ENCODE measurements at places on chromosomes 3 and 15.

GRCh38 chr3:152287898-152288576 lies 19.3 kb downstream of the MBNL1 start:
- no peak for DNase-seq

DNA sequence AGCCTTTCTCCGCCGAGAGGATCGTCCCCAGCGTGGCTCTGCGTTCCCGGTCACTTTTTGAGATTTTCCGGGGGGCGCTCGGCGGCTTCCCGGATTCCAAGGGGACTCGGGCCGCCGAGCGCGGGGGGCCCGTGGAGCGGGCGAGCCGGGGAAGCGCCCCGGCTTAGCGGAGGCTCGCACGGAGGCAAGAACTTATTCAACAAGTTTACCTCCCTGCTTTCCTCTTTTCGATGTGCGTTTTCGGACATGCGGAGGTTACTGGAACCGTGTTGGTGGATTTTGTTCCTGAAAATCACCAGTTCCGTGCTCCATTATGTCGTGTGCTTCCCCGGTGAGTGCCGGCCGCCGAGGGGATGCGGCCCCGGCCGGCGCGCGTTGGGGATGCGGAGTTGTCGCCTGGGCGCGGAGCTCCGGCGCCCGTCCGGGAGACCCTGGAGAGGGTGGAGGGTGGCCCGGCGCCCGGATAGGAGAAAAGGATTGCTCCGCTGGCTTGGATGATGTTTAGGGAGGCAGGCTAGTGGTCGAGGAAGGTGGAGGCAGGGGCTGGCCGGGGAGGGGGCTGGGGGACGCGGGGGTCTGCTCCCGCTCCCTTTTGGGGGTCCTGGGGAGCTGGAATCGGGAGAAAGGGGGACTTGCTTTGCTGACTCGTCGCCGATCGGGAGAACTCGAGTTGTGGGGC lies 810 bp downstream of the PTPRG start:
- DNase-seq = no peak

DNA sequence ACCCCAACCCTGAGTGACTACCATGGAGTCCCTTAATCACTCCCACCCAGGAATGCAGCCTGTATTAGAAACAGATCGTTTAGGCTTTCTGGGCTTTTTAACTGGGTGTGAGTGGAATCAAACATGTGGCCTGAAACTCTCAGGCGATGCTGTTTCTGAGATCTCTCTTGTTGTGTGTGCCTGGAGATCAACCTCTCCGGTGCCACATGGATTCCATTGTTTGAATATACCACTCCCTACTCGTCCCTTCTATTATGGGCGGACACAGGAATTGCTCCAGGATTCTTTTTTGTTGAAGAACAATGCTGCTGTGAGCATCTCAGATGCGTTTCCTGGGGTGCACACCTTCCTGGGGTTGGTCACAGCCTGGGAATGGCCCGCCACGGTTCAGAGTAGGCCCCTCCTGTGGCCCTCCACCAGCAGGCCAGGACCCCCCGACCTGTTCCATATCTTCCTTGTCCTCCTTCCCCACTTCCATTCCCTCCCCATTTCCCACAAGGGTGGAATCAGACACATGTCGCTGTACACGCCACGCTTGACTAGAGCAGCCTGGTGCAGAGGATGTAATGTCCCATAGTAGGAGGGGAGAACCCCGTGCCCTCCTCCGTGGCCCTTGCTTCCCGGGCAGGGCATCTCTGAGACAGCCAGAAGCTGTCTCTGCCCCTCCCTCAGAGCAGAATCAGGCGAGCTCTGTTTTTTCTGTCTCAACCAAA lies 36.4 kb upstream of the PRR23E start:
- DNase-seq = no peak

GRCh38 chr3:136626493-136626892 lies 125.7 kb downstream of the STAG1 start:
- DNase-seq = no peak

DNA sequence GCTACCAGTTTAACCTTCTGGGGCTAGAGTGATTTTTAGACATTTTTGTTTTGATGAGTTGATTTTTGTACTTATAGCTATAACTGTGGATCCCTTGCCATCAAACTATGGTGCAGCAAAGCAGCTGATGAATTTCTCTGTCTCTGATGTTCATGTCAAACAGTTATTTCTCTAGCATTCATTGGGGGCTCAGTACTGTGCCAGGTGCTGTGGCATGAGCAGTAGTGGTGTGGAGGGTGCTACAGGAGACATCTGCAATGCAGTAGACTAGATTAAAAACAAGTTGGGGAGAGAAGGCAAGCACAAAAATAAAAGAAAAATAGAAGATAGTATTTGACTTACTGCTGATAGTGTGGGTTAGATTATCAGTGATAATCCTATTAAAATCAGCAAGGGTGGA lies 95.3 kb downstream of the AKAP13 start:
- no peak for DNase-seq

- no peak for DNase-seq
Observed at GRCh38 chr15:43799945-43800285, at the start of gene SERINC4. Gene SERINC4 (minus strand): TSS chr15:43800220. CDS start chr15:43799986, 234 bp downstream.

DNA sequence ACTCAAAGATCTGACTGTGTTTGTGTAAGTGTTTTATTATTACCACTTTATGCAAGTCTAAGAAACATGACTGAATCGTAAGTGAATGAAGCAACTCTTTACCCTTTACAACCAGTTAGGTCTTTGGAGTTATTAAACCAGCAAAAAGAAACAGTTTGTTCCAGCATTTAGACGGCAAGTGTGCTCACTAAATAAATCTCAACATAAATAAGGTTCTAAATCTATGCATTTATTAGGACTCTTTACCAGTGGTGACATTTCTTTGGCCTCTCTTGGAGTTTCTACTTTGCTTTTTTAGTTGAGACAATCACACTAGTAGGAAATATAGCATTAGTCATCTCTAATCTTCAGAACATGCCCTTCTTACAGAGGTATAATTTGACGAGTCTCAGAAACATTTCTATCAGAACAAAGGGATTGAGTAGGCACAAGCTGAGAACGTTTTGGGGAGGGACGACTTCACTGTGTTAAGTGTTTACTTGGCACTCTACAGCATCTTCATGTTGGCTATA lies 739.9 kb upstream of the NR2F2 start:
- DNase-seq = no peak

Data from stimulated activated CD8-positive, alpha-beta memory T cell treated with anti-CD3 and anti-CD28 coated beads, Interleukin-4, amount 100 ng/mL, for 1 hour (primary cell).